T-helper 2 cell (primary cell): ENCODE measurements at places on chromosomes 12 and 14.

GRCh38 chr12:46916796-46917419 is 91.1 kb upstream of the SLC38A4 start:
- no peak for DNase-seq

- DNase-seq, result peak; percentile 54
Measured at GRCh38 chr14:101823066-101823465, 61.6 kb downstream of the PPP2R5C start.

DNA sequence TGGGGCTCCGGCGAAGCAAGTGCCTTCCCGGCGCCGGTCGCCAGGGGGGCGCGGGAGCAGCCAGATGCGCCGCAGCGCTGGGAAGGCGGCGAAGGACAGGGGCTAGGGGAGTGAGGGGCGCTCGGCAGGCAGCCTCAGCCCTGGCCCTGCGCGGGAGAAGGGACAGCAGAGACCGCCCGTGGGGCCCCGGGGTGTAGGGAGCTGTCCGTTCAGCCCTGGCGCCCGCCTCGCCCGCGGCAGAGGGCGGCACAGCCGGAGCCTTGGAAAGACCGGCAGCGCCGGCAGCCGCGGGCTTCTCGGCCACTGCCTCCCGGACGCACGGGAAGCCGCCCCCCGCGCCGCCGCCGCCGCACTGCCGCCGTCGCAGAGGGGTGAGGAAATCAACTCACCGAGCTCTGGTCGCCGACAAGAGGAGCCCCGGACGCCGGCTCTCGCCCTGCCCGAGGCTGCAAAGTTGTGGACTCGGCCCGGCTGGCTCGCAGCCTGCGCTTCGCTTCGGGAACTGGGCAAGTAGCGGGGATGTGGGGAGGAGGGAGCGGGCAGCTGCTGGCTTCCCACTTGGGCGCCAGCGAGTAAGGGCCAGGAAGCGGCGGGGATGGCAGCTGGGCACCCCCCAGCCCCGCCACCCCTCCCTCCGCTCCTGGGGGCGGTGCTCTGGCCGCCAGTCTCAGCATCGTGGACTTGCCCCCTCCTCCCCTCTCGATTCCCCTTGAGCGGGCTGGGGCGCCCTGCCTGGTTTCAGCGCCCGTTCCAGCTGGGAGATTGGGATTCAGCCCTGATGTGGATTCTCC is at the start of gene ZDHHC22:
Gene ZDHHC22, minus strand, starts transcription at position 578 of the 791 bp plus-strand sequence. CDS start 2,053 bp downstream, outside the sequence.
- no peak for DNase-seq

- no peak for DNase-seq
Measured at GRCh38 chr12:3161861-3162260, 84.7 kb downstream of the TSPAN9 start.

GRCh38 chr14:91883753-91884152 is 16.4 kb upstream of the TC2N start:
- no peak for DNase-seq

DNA sequence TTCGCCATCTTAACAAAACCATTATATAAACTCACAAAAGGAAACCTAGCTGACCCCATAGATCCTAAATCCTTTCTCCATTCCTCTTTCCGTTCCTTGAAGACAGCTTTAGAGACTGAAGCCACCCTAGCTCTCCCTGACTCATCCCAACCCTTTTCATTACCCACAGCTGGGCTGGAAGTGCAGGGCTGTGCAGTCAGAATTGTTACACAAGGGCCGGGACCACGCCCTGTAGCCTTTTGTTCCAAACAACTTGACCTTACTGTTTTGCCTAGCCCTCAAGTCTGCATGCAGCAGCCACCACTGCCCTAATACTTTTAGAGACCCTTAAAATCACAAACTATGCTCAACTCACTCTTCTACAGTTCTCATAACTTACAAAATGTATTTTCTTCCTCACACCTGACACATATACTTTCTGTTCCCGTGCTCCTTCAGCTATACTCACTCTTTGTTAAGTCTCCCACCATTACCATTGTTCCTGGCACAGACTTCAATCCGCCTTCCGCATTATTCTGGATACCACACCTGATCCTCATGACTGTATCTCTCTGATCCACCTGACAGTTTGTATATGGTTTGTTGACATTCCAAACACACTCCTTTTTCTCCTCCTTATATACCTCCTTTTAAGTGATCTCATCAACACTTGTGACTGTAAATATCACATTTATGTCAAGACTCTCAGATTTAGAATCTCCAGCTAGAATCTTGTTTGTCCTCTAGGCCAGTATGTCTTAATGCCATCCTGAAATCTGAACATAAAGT is 208.7 kb downstream of the KITLG start:
- DNase-seq, result no peak

- DNase-seq, result peak; percentile 66
Measured at GRCh38 chr12:26971963-26972362, 33.7 kb downstream of the FGFR1OP2 start.

DNA sequence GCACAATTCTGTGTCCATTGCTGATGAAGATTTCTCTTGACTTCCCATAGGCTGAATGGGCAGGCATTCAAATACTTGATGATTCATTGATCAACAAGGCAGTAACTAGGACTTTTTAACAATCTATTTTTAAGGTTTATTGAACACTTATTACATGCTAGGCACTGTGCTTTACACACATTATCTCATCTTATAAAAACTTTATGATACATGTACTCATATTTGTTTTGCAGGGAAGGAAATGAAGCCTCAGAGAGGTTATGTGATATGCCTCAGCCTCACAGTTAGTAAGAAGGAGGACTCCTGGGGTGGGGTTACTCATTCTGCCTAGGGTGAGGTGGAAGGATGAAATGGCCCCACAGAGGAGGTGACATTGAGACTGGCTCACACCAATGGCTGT is 12.9 kb upstream of the EMP1 start:
- DNase-seq, result no peak
